GM03348 (cell line): ENCODE measurements at places on chromosomes 7 and 10.

DNA sequence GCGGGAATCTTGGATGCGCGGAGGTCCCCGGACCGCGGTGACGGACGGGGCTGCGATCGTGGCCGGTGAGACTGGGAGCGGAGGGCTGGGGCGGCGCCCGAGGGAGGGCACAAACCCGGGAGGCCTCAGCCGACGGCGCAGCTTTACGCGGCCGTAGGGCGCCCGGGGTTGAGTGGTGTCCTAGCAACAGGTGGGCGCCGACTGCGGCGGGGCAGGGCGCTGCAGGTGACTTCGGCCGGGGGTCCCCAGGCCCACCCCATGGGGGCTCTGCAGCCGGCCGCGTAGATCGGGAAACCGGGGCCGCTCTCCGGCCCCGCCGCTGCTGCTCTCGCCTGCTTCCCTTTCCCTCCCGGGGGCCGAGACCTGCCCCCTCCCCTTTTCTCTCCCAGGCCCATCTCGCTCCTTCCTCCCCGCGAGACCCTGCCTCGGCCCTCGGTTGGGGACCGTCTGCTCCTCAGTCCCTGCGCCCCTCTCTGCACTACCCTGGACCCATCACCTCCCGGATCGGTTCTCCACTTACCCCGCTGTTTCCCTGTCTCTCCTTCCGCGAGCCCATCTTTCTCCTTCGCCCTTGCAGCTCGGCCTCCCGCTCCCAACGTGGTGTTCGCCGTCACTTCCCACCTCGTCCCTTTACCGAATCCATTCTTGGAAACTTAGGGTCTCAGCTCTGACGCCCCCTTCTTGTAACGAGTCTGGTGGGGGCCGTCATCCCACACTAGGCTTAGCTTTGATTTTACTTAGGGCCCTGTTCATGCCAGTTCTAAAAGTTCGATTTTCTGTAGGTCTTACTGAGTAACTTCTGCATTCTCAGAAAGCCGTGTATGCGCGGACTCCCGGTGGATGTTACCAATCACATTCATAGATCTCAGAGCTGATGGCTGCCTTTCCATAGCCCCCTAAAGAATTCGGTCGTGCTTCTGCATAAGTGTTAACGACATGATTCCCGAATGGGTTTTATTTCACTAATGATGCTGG, 18.5 kb upstream of the ACBD5 start:
- DNase-seq: peak; percentile 28

GRCh38 chr7:4237296-4238235, 444.5 kb upstream of the FOXK1 start:
- DNase-seq: no peak

DNA sequence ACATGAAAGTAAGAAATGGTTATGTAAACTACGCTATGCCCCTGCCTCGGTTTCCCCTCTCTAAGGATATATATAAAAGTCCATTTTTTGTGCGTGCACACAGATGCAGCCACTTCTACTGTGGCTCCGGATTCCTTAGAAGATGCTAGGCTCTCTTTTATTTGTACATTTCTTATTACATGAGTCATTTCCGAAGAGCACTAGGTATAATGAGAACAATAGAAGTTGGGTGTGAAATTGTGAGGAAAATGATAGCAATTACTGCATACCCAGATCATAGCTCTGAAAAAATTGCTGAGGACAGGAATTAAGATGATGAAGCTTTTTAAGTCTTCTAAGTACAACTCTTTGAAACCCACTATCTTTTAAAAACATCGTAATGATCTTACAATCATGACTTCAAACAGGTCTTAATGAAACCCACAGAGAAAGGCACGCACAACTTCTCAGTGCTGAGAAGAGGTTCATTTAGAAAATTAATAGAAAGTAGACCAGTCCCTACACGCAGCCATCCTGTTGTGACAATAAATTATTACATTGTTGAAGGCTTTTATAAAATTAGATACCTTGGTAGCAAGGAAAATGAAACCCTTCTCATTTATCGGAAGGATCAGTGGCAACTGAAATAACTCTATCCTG, 96.2 kb upstream of the FGFR2 start:
- DNase-seq: no peak

DNA sequence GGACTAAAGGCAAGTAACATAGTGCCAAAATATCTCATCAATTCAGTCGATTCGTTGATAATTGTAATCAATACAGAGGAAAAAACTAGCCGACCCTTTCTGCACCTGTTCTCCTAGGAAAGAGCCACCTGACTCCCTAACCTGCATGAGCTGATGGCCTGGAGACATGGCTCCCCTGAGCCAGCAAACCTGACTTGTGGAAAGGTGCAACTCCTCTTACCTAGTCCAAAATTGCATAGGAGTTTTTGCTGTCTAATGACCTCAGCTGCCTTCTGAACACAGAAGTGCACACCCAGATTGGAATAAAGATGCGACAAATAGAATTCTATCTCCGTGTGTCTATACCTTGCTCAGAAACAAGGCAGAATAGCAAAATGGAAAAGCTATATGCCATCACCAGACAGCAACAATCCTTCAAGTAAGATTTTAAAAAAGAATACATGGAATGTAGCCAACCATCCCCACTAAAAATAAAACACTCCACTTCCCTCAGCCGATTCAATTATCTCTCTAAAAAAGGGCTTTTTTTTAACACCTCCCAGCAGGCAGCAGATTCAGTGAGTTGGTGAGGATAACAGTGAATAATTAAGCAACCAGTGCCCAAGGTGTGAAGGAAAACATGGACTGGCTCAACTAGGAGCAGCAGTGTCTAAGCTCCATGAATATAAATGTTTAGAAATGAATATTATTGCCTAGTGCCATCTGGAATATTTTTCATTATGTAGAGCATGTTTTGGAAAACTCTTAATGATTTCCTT, 26.6 kb upstream of the LMTK2 start:
- no peak for DNase-seq

DNA sequence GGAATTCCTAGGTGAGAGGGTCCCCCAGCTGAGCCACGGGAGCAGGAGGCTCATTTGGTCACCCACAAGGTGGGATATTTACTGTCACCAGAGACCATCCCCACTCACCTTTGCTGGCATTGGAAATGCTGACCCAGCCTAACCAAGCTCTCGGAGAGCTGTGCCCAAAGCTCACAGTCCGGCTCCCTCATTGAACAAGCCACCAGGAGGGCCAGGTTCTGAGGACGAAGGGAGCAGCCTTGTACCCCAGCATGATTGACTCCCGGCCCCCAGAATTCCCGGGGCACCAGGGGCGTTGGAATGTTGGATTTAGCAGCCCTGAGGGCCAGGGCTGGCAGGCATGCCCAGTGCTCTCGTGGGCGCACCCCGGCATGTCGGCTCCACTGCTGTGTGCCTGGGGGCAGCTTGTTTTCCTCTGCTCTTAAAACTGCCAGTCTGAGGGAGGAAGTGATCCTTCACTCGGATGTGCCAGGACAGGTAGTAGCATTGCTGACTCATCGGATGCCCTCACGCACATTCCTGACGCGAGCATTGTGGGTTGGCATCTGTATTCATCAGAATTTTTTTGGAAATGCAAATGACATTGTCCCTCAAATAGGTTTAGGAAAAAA, 23.3 kb downstream of the CLIP2 start:
- DNase-seq: no peak

GRCh38 chr10:32972929-32973328, 14.9 kb upstream of the ITGB1 start:
- DNase-seq: no peak

GRCh38 chr10:31186225-31187000, 132.6 kb upstream of the ZEB1 start:
- DNase-seq: no peak

GRCh38 chr10:178208-178607, 43.0 kb downstream of the ZMYND11 start:
- peak; percentile 47 for DNase-seq

DNA sequence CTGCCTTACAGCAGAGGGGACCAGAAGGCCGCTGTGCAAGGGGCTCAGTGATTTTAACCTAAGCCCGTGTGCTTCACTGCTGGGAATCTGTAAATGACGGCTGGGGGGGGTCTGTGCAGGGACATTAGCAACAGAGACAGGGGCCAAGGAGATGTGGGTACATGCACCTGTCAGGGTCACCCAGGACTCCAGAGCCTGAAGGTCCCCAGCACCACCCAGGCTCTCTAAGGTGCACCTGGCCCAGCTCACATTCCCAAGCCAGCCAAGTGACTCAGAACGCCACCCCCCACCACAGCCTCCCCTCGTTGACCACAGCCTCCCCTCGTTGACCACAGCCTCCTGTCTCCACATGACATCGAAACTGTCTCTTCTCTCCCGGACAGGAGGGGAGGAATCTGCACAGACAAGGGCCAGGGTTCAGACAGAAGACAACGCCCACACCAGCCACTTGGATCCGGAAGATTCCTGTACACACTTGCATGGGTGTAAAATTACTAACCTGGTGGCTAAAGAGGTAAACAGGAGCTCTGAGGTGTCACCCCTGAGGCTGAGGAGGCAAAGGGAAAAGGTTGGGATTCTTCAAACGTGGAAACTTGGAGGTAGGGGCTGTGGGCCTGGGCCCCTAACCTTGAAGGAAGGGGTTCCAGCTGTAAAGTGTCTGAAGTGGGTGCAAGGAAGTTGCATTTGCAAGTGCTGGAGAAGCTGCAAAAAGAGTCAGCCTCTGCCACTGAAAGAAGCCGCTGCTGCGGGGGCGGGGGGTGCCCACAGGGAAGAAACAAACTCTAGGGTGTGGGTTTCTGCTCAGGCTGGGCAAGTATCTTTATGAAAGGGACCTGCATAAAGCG, 27.0 kb downstream of the CALML3 start:
- no peak for DNase-seq

DNA sequence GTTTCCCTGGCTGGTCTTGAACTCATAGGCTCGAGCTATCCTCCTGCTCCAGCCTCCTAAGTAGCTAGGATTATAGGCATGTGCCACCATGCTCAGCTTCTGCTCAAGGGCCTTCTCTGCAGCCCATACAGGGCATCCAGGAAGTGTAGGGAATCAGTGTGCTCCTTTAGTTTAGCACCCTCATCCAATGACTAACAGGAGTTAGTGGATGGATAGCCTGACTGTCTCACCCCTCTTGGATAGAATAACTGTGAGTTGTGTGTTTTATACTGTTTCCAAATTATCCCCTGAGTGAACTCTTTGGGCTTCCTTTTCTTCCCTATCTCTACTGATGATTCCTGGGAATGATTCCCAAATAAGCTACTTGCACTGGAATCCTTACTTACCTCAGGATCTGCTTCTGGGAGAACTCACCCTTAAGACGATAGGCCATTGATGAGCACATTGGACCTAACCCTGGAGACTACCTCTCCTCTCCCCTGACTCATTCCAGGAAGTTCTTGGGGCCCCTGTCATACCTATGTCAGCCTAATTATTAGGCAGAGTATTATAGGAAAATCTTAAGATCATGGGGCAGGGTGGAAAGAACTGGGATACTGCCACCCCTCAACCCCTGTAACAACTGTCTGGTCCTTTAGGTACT, 18.5 kb downstream of the STRIP2 start:
- no peak for DNase-seq

- DNase-seq: peak; percentile 63
Observed at GRCh38 chr7:106041140-106041717, 70.9 kb downstream of the SYPL1 start.

- no peak for DNase-seq
Observed at GRCh38 chr7:117083648-117084047, 130.3 kb downstream of the ST7 start.

GRCh38 chr7:69889976-69890351, 291.7 kb downstream of the AUTS2 start:
- DNase-seq: no peak

DNA sequence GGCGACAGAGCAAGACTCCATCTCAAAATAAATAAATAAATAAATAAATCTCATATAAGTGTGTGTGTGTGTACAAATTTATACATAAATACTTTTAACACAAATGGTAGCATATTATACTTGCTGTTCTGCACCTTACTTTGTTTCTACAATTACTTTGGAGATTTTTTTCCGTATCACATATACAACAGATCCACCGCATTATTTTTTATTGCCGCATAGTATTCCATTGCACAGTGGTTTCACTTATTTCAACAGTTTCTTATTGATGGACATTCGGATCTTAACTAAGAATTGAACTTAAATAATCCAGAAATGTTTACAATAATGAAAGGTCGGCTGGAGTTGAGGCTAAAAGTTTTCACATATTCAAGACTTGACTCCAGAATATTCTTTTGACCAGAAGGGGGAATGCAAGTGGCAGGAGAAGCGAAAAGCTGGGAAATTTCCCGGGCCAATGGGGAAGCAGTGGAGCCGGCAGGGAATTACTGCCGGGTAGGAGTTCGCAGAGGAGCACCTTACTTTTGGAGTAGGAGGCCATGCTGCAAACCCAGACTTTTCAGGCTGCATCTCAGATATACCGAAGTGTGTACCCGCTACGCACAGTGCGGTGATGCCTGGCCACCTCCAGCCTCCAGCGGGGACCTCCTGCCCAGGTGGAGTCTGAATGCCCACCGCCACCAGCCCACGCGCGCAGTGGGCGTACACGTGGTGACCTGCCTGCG, 415 bp upstream of the CNNM1 start:
- DNase-seq: peak; percentile 22

- DNase-seq: no peak
Observed at GRCh38 chr7:37069336-37069735, 345.0 kb upstream of the AOAH start.

- DNase-seq: no peak
Observed at GRCh38 chr7:30221764-30222163, 62.6 kb upstream of the ZNRF2 start.

- peak; percentile 71 for DNase-seq
Observed at GRCh38 chr7:117323851-117324711, 1.2 kb upstream of the WNT2 start.

DNA sequence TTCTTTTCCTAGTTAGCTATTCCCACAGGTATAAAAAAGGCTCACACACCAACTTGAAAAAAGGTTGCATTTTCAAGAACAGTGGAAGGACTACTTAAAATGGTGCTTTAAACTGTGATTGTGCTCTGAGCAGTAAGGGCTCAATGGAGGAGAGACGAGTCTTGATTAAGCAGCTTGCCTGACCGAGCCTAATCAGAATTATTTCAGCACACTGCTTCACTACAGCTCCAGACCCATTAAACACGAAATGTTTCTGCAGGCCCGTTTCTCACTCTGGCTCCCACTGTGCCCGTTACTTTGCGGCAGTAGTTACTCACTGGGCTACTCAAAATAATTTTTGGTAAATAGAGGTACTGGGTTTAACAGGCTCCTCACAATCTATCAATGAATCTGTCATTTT, 126.0 kb downstream of the NRCAM start:
- no peak for DNase-seq

GRCh38 chr10:35375091-35375765, 38.9 kb downstream of the CCNY start:
- DNase-seq: no peak

DNA sequence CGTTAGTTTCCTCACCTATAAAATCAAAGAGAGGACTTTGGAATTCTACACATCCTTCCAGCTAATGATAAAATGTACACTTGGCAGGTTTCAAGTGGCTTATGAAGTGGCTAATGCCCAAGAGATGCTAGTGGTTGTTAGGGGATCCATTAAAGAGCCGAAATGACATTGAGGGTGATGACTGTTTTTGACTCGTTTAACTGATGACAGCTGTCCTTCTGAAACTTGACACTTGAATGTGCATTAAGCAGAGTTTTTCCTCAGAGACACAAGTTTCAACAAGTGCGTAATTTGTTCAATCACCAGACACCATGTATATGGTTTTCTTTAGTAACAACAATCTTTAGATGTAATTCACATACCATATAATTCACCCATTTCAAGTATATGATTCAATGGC, 1.6 kb upstream of the PRF1 start:
- no peak for DNase-seq

- DNase-seq: no peak
Observed at GRCh38 chr7:132433301-132433700, 143.0 kb downstream of the PLXNA4 start.
